Uterine smooth muscle cell (primary cell): ENCODE measurements at places on chromosomes 6 and 20. TPM values are rescaled to one million over a fixed set of nuclear protein-coding genes. Genes with fewer than 3 reads are reported as not detected.

The AHI1 gene
- 23.6 and 26.6 TPM in 2 replicates for total RNA-seq

The TMEM239 gene
- total RNA-seq, result not detected in 2 replicates

The DHX35 gene
- total RNA-seq, result 15.2 and 16.7 TPM in 2 replicates

The RTEL1 gene
- total RNA-seq, result 15.9 and 31.5 TPM in 2 replicates

The VPS52 gene
- total RNA-seq, result 35.0 and 35.6 TPM in 2 replicates

The SPDEF gene
- total RNA-seq, result under 0.01 TPM in 1 of 2 replicates, not detected in the other

The THBS2 gene
- 425 and 803 TPM in 2 replicates for total RNA-seq

The FAM209B gene
- total RNA-seq, result not detected in 2 replicates

The RARS2 gene
- total RNA-seq, result 39.5 and 47.2 TPM in 2 replicates
